ENCODE measurements at places on chromosomes 4 and X.

- DNase-seq = no peak
Observed at GRCh38 chr4:184616633-184617551, 32.4 kb downstream of the CASP3 start.

DNA sequence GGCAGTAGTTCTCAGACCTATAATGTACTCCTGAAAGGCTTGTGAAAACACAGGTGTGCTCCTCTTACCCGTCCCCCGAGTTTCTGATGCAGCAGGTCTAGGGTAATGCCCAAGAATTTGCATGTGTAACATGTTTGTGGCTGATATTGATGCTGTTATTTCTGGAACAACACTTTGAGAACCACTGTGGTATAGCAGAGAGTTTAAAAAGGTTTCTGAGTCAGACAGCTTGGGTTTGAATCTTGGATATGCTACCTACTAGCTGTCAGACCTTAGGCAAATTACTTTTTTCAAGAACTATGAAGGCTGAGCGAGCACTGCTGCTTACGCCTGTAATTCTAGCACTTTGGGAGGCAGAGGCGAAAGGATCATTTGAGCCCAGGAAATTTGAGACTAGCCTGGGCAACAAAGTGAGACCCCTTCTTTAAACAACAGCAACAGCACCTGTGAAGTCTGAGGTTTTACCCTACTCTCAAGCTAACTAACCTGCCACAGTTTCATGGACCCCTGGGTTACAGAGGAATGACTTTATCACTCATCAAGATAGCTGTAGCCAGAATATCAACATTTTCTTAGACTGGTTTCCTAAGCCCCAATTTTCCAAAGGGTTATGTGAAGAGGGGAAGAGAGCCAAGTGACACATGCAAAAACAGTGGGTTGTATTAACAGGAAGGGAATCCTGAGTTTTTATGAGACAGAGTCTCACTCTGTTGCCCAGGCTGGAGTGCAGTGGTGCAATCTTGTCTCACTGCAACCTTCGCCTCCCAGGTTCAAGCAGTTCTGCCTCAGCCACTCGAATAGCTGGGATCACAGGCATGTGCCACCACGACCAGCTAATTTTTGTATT is 5.1 kb downstream of the AFF1 start:
- DNase-seq = no peak

DNA sequence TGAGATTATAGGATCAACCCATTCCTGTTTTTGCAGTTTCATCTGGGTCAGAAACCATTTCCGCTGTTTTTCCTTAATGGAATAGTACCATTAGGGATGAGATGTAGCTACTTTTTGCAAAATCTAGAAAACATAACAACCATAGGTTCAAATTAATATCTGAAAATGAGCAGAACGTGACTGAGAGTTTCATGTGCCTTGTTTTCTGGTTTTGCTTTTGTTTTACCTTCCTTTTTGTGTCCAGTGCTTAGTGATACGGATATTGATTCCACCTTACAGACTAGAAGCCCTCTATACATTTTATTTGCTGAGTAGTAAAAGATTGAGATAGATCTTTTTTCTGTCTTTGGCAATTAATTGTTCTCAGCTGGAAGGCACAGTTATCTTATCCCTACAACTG is 46.5 kb downstream of the SNX25 start:
- DNase-seq = no peak

GRCh38 chr4:38663090-38663800 is 754 bp upstream of the KLF3 start:
- DNase-seq = no peak

GRCh38 chr4:56683455-56683854 is 2.4 kb upstream of the HOPX start:
- DNase-seq = no peak

DNA sequence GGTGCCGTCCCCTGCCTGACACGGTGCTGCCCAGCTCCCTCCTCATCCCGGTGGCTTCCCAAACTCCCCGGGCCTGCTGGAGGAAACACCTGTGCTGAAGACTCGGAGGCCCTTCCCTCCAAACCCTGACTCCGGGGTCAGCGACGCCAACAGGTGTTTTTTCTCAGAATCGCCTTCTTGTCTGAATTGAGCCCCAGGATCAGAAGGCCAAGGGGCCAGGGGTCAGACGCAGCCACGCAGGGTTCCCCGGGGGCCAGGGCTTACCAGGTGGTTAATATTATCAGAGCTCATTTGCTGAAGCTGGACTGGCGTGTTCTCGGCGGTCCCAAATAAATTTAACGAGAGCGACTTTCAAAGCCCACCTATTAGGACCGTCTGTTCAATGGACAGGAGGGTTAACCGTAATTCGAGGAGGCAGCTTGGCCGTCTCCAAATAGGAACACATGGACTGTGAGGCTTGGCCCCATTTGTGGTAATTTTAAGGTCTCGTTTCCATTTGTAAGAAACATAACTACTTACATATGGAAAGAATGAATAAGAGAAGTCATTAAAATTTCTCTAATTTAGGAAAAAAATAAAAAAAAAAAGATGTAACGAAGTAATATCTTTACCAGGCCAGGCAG is 239.3 kb downstream of the CRLF2 start:
- no peak for DNase-seq

GRCh38 chr4:87532109-87532508 is 2.9 kb upstream of the SPARCL1 start:
- DNase-seq = no peak

DNA sequence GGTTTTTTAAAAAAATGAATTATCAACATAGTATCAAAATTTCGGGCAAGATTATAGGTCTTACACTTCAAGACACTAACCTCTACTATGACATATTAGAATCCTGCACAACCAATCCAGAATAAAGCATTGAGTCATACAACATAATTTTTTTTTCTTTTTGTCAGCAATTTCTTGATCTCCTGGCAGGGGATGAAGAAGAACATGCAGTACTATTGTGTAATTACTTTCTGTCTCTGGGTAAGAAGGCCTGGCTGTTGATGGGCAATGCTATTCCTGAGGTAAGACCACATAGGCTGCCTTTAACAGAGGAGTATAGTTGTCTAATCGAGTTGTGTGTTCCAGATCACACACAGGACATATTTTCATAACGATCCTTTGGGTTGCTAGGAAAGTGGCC is 67.5 kb downstream of the FBXL5 start:
- no peak for DNase-seq

- no peak for DNase-seq
Observed at GRCh38 chrX:120426599-120426998, 42.5 kb downstream of the LAMP2 start.

DNA sequence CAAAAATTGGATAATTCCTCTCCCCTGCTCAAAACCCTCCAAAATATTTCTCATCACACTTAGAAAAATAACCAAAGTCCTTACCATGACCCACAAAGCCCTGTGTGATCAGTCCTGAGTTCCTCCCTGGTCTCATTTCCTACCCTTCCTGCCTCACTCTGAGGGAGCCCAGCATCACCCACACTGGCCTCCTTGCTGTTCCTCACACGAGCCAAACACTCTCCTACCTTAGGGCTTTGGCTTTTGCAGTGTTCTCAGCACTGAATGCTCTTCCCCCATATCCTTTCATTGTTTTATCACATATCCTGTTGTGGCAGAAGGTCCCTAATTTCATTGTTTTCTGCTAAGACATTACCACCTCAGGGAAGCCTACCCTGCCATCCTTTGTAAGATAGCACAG is 12.2 kb downstream of the MGAT4D start:
- no peak for DNase-seq

GRCh38 chr4:142336251-142336934 is 509.7 kb downstream of the INPP4B start:
- no peak for DNase-seq

- DNase-seq = no peak
Observed at GRCh38 chr4:7573576-7574091, 138.9 kb upstream of the PSAPL1 start.

DNA sequence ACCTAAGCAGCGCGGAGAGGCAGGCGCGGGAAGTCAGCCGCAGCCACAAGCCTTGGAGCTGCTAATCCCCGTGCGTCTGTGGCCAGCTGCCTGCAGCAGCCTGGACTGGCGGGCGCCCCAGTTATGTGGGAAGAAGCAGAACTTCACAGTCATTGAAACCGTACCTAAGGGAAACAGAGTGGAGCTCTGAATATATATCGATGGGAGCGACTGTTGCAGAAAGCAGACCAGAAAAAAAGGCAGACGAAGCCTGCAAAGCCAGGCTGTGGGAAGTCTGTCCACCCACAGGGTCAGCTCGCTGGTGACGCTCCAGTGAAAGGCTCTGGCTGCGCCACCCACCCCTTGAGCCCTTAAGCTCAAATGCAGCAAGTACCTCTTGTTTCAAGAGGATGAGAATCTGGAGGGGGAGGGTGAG is 24.7 kb downstream of the KCNE5 start:
- DNase-seq = no peak

DNA sequence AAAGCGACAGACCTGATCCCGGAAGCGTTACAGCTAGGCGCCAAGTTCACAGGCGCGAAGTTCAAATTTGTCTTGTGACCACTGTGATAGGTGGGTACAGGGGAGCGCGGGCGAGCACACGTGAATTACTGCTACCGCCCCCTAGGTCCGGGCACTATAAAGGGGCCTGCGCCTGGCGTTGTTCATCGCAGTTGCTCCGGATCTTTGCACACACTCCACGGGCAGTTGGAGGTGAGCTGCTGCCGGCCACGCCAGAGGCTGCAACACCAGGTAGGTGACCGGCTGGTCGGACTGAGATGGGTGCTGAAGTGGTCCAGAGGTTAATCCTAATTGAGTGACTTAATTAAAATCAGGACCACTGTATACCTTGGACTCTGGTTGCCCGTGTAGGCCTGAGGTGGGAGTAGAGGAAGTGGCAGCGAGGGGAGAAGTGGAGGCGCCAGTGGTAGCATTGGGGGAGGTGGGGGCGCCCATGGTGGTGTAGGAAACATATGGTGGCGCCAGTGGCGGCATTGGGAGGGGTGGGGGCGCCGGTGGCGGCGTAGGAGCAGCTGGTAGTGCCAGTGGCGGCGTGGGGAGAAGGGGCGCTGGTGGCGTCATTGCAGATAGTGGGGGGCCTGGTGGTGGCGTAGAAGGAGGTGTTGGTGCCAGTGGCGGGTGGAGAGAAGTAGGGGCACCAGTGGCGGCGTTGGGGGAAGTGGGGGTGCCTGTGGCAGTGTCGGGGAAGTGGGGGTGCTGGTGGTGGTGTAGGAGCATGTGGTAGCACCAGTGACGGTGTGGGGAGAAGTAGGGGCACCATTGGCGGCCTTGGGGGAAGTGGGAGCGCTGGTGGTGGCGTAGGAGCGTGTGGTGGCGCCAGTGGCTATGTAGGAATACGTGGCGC is at the start of gene GCNA:
Gene GCNA, plus strand, starts transcription at position 185 of the 883 bp plus-strand sequence. CDS start 2,385 bp downstream, outside the sequence.
- DNase-seq = no peak

GRCh38 chrX:153957224-153957623 is 12.8 kb upstream of the RENBP start:
- DNase-seq = no peak

DNA sequence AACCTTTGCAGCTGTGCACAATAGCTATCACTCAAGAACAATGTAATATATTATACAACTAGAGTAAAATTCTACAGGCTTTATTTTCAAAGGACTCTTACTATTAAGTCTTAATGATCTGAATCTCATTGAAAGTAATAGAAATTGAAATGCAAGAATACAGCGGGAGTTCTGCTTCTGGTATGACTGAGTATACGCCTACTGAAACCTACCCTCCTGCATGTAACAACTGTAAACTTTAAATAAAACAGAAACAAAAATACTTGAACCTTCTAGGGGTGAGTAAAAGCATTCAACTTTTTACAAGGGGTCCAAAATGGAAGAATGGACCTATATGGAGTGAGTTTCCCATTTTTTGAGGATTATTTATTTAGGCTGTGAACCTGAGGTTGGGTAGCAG is 13.5 kb downstream of the DCHS2 start:
- no peak for DNase-seq

GRCh38 chrX:130604882-130605281 is 203.1 kb downstream of the RBMX2 start:
- DNase-seq = no peak

GRCh38 chr4:15926486-15926885 is 12.1 kb downstream of the FGFBP1 start:
- DNase-seq = no peak

- no peak for DNase-seq
Observed at GRCh38 chr4:10153161-10153560, 36.6 kb upstream of the WDR1 start.

DNA sequence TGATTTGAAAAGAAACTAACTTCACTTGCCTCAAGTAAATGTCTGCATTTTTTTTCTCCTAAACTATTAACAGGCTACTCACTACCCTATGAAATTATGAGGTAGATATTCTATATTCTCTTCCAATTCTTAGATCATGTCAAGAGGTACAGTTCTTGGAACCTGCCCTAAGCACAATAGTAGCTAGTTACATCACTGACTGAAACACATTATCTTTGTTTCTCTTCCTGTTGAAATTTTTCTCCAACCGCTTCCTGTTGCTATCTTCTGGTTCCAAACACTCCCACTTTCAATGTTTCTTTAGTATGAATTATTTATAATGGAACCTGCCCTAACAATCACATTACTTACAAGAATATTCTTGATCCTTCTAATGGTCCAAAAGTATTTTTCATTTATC is 5.0 kb upstream of the BANK1 start:
- no peak for DNase-seq

GRCh38 chrX:151871244-151871643 is 41.4 kb upstream of the MAGEA4 start:
- no peak for DNase-seq

GRCh38 chrX:48196745-48197201 is at the start of gene SSX5:
TSS of gene SSX5 (minus strand) at chrX:48196795. CDS start at chrX:48195358, 1,437 bp downstream.
- DNase-seq = no peak

- no peak for DNase-seq
Observed at GRCh38 chr4:169254546-169254983, 16.2 kb downstream of the SH3RF1 start.

- no peak for DNase-seq
Observed at GRCh38 chr4:141919649-141920048, 283.3 kb downstream of the IL15 start.

DNA sequence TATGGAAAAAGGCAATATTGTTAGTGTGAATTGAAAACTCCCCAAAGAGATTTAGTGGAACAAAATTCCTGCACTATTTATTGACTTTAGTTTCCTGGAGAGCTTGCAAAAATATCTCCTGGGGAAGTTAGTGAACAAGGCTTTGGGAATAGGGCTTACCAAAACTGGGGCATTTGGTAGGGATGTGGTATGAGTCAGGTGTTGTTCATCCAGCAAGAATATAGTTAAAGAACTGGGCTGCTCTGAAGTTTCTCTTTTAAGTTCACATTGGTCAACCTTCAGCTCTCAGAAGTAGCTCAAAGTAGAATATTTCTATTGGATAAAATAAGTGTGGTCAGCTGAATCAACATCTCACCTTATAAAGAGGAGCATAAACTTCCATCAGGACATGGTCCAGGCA is 185.0 kb downstream of the CPE start:
- no peak for DNase-seq
